PC-9 (cell line): ENCODE measurements at places on chromosomes 1 and 21.

- DNase-seq, result peak; percentile 36
These were observed 596 bp downstream of the TOR3A start for GRCh38 chr1:179082333-179082998.

DNA sequence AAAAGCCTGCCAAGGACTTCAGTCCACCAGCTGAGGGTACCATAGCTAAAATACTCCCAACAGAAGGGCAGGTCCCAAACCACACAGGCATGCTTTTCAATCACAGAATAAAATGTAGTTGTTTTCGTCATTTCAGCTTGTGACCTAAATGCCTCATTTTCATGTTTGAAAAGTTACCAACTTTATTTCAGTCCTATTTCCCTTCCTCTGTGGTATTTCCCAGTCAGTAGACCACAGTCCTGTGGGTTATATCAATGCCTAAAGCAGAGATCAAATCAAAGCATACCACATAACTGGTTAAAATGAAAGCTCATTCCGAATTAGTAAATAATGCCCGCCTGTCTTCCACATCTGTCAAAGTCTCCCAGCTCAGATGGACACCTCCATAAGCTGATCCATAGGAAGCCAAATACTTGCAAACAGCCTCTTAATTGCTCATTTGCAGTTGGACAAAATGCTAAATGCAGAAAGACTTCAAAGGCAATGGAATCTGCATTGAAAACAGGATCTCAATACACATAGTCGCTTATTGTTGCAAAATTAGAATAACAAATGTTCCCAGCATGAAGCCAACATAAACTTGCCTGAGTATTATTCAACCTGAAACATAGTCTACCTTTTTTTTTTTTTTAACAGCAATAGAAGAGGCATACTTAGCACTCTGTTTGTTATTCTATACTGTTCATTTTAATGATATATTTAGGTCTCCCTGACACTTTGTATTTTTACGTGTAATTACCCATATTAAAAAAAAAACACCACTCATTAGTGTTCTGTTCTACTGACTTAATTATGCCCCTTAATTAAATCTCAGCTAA, 53.9 kb downstream of the NR5A2 start:
- no peak for DNase-seq

- no peak for DNase-seq
These were observed 386.1 kb downstream of the MATN1 start for GRCh38 chr1:30337324-30337620.

- DNase-seq, result no peak
These were observed 47.1 kb upstream of the RPL11 start for GRCh38 chr1:23644555-23644866.

DNA sequence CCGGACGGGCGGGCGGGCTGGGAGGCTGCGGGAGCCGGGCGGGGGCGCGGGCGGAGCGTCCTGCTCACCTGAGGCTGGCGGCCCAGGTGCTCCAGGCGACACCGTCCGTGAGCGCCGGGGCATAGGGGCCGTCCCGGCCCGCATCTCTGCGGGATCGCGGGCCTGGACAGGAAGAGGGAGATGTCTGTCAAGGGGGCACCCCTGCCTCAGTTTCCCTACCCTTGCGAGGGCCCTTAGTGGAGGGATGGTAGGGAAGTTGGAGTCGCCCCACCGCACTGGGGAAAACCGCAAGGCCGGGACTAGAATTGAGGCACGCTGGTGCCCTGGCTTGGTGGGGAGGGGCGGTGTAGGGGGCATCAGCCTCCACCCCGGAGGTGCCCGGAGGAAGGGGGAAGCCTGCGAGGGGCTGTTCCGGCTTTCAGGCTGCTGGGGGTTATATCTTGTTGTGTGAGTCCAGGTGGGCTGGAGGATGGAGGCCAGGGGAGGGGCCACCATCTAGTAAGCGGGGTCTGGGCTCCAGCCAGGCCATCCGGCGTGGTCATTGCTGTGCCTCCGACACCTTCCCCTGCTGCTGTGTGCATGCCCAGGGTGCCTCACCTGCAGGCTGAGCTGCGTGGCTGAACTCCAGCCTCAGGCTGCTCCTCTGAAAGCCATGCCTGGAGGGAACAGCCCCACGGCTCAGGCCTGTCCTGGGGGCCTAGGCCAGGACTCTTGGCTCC, 580 bp downstream of the VWA1 start:
- no peak for DNase-seq

- DNase-seq, result no peak
These were observed 81.5 kb downstream of the DMRTB1 start for GRCh38 chr1:53540604-53541262.

GRCh38 chr21:46097336-46098293, at the start of gene COL6A2:
Gene COL6A2, plus strand, starts transcription at chr21:46098112.
- DNase-seq, result peak; percentile 49

GRCh38 chr1:116176306-116176789, 65.1 kb downstream of the MAB21L3 start:
- DNase-seq, result no peak

- no peak for DNase-seq
These were observed 596.5 kb downstream of the MATN1 start for GRCh38 chr1:30126848-30127247.

GRCh38 chr1:200432586-200432985, 22.8 kb upstream of the ZNF281 start:
- DNase-seq, result no peak

DNA sequence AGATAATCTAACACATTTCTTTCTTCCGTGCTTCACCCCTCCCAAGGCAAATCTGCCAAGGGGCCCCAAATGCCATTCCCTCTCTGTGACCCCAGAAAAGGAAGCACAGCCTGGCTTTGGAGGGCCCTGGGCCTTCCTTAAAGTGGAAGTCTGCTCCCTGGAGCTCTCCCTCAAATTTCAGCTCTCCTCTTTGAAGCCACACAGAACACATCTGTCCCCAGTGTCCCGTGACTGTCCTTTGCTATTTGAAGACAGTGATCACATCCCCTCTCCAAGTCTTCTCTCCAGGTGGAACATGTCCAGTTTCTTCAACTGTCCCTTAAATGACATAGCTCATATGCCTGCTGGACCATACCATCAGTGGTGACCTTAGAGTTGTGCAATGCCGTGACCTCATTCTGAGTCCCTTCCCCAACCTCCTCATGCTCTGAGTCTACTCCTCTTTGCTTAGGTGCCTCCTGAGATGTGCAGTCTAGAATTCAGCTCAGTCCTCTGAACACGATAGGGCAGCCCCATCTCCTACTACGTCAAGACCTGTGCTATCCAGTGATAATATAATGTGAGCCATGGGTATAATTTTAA, 18.4 kb upstream of the FOXO6 start:
- DNase-seq, result no peak

DNA sequence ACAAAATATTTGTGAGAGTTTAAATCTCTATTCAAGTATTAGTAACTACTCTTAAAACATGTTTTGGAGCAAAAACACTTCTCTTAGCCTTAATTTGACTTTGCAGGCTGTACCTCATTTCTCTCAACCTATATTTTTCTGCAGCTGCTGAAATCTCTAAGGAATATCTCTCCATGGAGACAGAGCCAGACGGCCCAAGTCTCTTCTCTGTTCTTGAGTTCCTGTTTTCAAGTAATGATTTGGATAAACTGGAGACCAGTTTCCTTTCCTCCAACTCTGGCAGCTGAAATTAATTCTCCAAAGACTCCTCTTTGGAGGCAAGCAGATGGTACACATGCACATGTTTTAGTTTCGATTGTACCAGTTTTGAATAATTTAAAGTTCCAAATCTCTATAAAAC, 659.7 kb upstream of the NEGR1 start:
- DNase-seq, result no peak

DNA sequence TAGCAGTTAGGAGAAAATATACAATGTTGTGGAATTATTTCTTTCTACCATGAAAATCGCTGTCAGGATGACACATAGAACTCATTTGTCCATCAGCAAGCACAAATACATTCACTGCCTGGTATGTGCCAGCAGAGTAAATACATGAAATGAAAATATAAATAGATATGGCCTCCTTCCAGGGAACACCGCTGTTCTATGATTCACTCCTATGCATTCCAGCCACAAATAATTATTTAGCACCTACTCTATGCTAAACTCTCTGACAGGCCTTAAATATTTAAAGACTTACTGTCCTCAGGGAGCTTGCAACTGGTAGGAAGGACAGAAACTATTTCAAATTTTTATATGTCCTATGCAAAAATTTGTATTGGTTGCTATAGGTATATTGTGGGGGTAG, 975.0 kb upstream of the NCAM2 start:
- DNase-seq, result no peak

DNA sequence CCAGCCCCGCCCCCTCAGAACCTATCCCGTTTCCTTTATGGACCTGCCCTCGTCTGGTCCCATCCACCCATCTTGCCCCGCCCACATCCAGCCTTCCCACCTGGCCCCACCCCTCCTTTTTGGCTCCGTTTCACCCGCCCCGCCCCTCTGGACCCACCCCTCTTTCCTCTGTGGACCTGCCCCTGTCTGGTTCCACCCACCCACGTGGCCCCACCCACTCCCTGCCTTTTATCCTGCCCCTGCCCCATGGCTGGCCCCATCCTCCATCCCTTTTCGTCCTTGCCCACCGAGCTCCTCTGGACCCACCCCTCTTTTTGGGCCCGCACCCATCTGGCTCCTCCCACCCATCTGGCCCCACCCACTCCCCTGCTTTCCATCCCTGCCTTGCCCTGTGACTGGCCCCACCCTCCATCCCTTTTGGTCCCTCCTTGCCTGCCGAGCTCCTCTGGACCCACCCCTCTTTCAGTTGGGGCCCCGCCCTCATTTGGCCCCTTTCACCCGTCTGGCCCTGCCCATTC, 177.3 kb downstream of the CAMTA1 start:
- DNase-seq, result no peak

GRCh38 chr1:44408632-44409602, 3.9 kb downstream of the RNF220 start:
- DNase-seq, result no peak

- DNase-seq, result no peak
These were observed 136.1 kb downstream of the GLUL start for GRCh38 chr1:182255494-182255893.

GRCh38 chr1:154191990-154192461, at the start of gene TPM3:
Gene TPM3, minus strand, starts transcription at chr1:154192100. Its CDS starts 82 bp downstream, at chr1:154192018.
- DNase-seq, result no peak

GRCh38 chr1:184020855-184021254, 16.7 kb downstream of the COLGALT2 start:
- no peak for DNase-seq

DNA sequence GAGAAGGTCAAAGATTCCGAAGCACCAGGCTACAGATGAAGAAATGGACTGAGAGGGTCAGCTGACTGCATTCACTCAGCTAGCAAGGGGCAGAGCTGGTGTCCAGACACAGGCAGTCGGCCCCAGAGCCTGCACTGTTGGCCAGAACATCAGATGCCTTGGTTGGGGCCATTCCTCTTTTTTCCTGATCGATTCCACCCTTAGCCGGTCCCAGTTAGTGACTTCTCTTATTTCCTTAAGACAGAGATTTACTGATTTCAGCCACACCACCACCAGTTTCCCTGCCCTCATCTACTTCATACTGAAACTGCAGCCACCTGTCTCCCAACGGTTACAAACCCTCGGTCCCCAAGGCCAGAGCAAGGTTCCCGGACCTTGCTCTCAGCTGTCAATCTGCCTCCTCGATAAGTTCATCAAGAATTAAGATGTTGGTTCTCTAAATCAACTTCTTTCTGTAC, 11.5 kb downstream of the CD58 start:
- no peak for DNase-seq

- no peak for DNase-seq
These were observed 1.5 kb downstream of the MORC3 start for GRCh38 chr21:36321325-36322082.

DNA sequence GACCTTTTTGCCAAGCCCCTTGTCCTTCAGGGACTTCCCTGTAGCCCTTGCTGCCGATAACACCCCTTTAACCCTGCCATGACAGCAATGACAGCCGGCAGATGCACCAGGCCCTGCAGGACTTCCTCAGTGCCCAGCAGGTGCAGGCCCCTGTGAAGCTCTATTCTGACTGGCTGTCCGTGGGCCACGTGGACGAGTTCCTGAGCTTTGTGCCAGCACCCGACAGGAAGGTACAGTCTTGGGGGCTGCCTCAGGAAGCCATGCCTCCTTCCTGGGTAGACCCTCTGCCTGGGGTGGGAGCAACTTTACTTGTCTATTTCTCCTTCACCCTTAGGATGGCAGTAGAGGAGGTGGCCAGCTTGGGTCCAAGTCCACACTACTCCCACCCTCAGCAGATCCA, 16.1 kb upstream of the PADI6 start:
- no peak for DNase-seq

DNA sequence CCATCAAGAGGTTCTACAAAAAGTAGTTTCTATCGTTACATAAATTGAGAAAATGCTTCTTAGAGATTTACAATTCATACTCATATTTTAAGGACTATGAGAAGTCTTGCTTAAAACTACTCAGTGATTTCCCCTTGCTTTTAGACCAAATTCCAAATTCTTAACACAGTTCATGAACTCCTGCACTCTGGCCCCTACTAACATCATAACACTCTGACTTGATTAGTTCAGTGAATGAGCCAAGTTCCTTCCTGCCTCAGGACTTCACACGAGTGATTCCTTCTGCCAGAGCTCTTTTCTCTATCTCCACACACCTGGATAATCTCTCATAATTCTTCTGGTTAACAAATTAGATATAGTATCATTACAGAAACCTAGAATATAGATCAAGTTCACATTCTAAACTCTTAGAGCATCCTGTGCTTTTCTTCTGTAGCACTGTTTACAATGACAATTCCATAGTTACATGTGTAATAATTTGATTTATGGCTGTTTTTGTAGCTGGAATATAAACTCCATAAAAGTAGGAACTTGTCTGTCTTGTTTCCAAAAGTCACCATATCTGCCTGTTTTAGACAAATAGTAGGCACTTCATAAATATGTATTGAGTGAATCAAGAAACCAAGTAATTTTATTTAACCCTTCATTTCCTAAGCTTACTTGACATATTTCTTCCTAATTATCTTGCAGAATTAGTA, 59.9 kb downstream of the NUF2 start:
- no peak for DNase-seq

- no peak for DNase-seq
These were observed 187.7 kb upstream of the USP24 start for GRCh38 chr1:55402671-55403464.

GRCh38 chr1:156458181-156458503, 42.4 kb downstream of the MEF2D start:
- DNase-seq, result no peak

GRCh38 chr1:43360616-43361015, 1.8 kb downstream of the CDC20 start:
- no peak for DNase-seq

DNA sequence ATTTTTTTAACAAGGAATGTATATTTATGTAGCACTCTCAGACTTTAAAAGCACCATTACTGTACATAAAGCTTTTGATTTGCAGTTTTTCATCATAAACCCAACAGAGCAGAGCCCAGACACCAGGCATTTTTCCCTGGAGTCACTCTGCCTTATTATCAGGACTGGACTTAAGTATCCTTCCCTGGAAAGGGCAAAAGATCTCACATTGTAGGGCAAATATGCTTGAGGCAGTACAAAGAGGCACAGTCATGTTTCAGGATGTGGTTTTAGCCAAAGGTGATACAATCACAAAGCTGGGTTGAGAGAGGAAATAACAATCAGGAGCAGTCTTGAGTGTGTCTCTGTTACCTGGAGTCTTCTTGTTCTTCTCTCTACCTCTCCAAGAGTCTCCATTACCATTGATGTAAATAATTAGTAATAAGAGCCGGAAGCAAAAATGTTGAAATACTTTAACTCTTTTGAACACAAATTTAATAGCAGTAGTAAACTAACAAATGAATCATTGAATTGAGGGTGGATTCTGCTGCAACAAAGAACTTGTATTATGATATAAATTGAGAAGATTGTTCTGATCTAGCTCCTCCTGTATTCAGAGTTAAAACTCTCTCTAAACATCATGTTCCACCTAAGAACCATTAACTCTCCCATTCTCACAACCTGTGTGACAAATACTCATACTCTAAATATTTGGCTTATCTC, 160.5 kb downstream of the LTN1 start:
- DNase-seq, result peak; percentile 13
